Right renal cortex interstitium (tissue), 3 donors: ENCODE measurements at places on chromosomes 2 and 18.

GRCh38 chr2:134109725-134110124 lies 144.1 kb upstream of the MGAT5 start:
- no peak for DNase-seq

DNA sequence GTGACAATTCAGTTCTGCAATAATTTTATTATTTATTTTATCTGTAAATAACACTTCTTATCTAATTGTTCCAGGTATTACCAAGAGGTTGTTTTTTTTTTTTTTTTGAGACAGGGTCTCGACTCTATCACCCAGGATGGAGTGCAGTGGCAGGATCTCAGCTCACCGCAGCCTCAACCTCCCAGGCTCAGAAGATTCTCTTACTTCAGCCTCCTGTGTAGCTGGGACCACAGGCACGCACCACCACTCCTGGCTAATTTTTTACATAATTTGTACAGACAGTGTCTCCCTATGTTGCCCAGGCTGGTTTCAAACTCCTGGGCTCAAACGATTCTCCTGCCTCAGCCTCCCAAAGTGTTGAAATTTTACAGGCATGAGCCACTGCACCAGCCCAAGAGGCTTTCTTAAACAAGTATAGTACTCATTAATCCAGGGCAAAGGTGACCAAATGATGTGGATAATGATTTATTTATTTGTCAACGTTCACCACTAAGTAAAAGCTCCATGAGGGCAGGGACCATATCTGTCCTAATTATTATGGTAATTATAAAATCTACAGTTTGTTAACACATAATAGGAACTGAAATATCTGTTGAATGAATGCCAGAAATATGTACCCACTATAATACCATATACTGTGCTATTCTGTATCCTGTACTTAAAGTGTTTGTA lies 12.0 kb downstream of the STK17B start:
- DNase-seq = no peak

DNA sequence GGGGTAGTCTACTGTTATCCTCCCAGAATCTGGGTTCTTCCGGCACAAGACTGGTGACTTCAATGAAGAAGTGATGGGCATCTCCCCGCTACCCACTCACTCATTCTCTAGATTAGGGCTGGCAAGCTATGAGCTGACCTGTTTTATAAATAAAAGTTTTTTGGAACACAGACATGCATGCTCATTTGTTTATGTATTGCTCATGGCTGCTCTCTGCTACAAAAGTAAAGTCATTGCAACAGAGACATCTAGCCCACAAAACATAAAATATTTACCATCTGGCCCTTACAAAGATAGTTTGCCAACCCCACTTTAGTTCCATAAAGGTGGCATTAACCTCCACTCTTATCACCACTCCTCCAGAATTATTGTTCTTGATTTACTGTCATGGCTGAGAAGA lies 39.1 kb upstream of the SPATS2L start:
- DNase-seq = no peak

DNA sequence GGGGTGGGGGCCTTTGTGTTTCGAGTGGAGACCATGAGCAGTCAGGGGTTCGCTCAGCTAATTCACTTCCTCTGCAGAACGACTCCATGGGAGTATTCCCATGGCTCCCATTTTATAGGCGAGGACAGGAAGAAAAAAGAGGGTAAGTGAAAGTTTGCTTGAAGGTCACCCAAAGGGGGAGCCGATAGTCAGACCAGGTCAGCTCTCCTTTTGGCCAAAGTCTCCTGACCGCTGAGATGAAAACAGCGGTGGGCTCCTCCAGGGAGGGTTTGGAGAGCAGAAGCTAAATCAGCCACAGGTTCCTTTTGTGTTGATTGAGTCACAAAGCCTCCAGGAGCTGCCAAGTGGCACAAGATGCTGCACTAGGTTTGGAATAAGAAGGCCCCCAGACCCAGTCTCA lies 34.1 kb upstream of the CTAGE1 start:
- no peak for DNase-seq

DNA sequence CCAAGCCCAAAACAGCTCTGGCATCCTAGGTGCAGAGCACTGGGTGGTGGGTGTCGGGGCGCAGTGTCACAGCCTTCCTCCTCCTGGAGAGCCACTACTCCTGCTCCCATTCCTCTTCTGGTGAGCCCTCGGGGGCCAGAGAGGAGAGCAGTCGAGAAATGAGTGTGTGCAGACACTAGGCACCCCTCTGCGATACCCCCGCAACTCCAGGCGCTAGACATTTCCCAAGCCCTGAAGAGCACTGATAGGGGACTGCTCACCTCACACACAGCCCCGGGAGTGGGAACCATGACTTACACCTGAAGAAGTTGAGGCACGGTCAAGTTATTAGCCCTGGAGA lies 54.2 kb downstream of the FAM168B start:
- DNase-seq = no peak

GRCh38 chr2:119574864-119575263 lies 30.6 kb downstream of the CFAP221 start:
- no peak for DNase-seq

GRCh38 chr18:26956863-26957262 lies 91.4 kb upstream of the AQP4 start:
- no peak for DNase-seq
